ENCODE measurements at places on chromosomes 7 and 10.

GRCh38 chr10:17033529-17034260, 95.9 kb downstream of the CUBN start:
- DNase-seq: no peak

- DNase-seq: no peak
Observed at GRCh38 chr10:130954326-130954905, 357.1 kb downstream of the TCERG1L start.

DNA sequence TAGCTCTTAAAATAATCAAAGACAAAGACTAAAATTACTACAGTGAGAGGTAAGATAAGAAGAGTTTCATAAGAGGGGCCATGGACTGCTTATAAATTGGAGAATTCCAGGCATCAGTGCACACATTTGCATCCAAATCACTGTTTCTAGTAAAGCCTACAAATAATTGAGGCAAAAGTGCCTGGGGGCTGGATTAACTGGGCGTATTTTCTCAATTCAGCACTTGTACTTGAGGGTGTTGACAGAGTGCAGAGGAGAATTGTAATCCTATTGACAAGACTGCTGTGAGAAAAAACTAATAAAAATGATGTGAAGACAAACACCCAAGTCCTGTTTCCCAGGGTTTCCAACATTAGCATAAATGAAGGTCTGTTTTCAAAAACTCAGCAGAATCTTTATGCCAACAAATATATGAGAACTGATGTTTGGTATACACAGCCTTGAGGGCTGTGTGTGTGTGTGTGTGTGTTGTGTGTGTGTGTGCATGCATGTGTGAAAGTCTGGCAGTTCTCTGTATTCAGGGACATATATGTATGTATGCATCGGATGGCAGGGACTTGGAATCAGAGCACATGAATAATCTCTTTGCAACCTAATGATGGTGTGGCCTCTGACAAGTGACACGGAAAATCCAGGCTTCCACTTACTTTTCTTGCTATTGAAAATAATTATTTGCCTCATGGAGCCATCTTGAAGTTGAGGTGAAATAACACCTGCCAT, 182.1 kb upstream of the CDC14C start:
- DNase-seq: no peak

GRCh38 chr7:114255404-114255841, 159.2 kb upstream of the FOXP2 start:
- no peak for DNase-seq

- no peak for DNase-seq
Observed at GRCh38 chr10:69866688-69867461, 65.2 kb downstream of the COL13A1 start.

DNA sequence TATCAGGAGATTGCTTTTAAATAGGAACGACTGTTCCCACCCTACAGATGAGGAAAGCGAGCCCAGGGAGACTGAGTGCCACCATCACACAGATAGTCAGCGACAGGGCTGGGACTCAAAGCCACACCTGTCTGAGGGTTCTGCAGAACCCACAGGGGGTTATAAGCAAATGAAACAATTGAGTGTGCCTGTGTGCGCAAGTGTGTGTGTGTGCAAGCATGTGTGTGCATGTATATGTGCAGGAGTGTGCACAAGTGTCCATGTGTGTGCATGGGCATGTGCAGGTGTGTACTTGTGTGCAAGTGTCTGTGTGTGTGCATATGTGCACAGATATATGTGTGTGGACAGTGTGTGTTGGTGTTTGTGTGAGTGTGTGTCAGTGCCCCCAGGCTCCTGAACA, 280.2 kb downstream of the GRID1 start:
- no peak for DNase-seq

DNA sequence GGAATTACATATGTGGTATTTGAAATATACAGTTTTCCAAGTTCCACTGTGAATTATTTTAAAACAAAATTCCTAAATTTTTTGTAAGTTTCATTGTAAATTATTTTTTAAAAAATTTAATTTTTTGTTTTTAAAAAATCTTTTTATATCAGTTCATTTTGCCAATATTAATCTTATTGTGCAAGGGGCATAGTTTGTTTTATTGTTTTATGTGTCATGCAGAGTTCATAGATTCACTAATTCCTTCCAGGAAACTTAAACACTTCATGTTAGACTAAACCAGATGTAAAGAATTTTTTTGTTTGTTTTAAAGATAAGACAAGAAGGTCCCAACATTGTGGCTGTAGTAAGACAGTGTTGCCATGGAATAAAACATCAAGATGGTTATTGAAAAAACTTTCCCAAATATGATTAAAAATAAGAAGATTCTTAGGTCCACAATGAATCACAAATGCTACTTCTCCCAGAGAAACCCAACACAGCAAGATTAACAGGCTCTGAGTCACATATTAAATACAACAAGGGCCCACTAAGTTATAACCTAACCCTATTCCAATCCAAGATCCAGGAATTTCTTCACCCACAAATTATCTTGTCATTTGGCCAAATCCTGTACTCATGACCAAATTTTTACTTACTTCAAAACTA, 464.7 kb upstream of the IGFBP3 start:
- DNase-seq: peak; percentile 70

DNA sequence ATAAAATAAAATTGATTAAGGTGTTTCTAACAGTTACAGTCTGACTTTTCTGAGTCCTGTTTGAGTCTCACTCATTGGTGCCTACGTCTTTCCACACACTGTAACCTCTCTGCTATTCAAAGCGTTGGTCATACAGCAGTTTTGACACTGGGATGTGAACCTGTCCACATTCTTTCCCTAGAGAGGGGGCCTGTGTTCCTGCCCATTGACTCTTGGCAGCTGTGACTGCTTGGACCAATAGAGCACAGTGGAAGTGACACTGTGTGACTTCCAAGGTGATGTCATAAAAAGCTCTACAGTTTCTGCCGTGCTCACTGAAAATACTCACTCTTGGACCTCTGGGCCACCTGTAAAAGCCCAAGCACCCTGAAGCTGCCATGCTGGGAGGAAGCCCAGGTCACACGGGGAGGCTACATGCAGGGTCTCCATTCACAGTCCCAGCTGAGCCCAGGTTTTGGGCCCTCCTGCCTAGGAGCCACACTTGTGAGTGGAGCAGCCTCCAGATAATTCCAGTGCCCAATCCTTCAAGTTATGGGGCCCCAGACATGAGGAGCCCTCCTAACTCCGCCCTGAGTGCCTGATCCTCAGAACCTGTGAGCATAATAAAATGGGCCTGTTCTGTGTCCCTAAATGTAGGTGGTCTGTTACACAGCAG, 704 bp upstream of the ANTXRL start:
- DNase-seq: no peak

- no peak for DNase-seq
Observed at GRCh38 chr10:978826-979421, 9.3 kb upstream of the GTPBP4 start.

DNA sequence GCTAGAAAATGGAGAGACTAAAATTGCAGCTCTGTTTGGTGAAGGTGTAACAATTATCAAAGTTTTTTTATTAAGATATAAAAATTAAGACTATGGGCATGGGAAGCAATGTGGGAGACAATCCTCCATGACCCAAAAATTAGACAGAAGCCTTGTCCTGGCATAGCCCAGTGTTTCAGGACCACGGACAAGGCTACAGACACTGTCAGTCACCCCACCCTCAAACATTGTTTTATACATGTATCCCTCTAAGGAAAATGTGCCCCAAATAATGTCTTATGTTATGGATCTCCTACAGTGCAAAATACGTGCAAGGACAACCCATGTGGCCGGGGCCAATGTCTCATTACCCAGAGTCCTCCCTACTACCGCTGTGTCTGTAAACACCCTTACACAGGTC, 24.0 kb downstream of the HABP2 start:
- peak; percentile 16 for DNase-seq

- peak; percentile 93 for DNase-seq
Observed at GRCh38 chr7:116443101-116443523, 56.4 kb upstream of the CAV2 start.

DNA sequence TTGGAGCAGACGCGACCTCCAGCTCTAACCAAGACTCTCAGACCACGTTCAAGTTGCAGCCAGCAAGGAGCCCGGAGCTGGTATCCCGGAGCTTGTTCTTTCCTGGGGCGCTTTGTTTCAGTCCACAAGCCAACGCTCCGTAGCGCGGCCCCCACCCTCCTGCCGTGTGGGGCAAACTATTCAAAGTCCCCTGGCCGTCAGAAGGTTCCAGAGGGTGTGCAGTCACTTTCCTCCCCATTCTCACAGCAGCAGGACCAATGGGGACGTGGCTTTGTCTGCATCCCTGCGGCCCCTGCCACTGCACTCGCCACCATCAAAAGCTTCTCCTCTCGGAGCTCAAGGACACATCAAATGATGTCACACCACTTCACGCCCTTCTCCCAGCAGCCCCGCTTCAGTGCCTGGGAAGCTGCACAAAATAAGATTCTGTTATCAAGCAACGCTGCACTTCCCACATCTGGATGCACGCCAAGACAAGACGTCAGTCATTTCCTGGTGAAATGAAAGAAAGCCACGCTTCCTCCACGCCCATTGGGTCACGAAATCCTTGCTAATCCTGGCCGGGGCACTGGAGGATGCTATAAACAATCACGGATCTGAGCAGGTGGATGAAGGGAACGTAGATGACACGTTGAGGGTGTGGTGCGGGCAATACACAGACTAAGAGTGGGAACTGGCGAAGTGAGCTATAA, 348.2 kb downstream of the PTPRN2 start:
- DNase-seq: no peak

- DNase-seq: no peak
Observed at GRCh38 chr7:43278088-43278644, 165.7 kb downstream of the HECW1 start.

- DNase-seq: no peak
Observed at GRCh38 chr7:44264221-44264931, 61.0 kb downstream of the CAMK2B start.

GRCh38 chr7:91293136-91293535, 28.9 kb downstream of the FZD1 start:
- DNase-seq: no peak

DNA sequence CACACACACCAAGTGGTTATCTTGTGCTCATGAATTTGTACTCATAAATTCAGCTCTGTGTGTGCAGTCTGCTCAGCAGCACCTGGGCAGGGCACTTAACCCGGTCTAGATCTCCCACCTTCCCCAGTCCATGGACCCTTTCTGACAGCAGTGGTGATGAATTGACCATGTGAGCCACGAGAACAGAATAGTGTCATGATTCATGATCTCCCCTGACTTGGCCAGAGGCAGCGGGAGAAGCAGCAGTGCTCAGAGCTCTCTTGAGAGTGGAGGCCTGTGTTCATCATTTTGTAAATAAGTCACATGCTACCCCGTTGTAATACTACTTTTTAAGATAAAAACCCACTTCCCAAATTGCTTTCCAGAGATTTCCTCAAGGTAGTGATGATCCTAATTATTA, 74.2 kb downstream of the GALNT17 start:
- no peak for DNase-seq

DNA sequence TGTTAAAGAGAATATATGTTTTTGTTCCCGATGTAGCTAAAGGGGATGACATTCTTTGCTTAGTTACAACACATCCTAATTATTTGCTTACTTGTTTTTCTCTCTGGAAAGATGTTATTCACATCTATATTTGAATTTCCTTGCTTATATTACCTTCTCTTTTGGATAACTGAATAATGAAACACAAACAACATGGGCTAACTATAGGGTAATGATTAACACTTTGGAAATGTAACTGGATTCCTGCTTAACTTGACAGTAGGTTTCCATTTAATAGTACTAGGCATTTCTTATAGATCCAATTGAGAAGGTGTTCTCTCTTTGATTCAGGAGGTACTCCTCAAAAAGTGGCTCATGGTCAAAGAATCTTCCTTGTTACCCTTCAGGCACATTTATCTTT, 141.1 kb downstream of the CCSER2 start:
- no peak for DNase-seq

DNA sequence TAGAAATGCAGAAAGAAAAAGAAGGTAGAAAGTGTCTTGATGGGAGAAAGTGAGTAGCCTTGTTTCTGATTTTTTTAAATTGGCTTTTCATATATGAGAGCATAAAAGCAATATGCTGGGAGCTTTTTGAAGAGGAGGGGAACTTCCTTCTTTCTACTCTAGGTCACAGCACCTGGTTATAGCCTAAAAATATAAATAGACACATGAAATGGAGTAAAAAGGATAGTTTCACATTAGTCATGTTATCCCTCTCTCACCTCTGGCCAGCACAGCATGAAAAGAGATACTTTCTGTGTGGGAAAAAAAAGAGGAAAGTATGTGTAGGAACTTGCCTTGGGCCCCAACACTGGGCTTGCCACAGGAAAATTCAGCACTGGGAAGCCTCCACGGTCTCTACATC, 292.2 kb upstream of the ZWINT start:
- DNase-seq: no peak

DNA sequence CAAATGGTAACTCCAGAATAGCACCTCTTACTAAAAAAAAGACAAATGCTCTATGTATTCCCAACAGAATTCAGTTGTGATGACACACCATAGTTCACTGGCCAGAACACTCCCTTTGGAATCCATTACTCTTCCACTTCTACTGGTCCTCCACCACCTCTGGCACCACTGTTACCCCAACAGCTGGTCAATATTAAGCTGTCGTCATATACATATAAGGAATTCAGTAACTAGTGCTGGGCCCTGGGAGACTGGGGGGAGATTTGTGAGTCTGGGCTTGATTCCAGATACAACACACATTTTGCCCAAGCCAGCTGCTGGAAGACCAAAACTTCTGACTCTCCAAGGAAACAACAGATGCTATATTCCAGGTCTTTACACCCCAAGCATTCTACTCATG, 26.0 kb upstream of the ITGA8 start:
- no peak for DNase-seq

GRCh38 chr10:69243817-69244216, 23.7 kb downstream of the HKDC1 start:
- DNase-seq: no peak

DNA sequence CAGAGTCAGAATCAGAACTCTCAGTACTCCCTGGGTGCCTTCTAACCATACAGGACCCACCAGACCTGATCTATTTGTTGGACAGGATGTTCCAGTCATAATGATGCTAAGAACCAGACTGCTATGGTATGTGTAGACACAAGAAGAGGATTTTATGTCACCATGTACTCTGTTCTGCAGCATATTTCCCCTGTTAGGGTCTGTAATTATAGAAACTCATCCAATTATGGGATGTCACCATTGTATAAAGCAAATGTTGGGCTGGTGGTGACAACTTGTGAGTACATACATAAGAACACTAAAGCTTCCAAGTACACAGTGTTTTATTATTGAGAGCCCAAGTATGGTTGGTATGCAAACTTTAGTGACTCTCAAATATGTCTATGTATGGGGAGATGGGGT, 67.1 kb upstream of the AGBL3 start:
- DNase-seq: no peak
